ENCODE measurements at places on chromosomes 1 and 21.
A peak's percentile ranks its signal among the peaks of the same experiment; 100 is the strongest.

- DNase-seq = no peak
Measured at GRCh38 chr1:43009274-43009673, 50.6 kb upstream of the SLC2A1 start.

DNA sequence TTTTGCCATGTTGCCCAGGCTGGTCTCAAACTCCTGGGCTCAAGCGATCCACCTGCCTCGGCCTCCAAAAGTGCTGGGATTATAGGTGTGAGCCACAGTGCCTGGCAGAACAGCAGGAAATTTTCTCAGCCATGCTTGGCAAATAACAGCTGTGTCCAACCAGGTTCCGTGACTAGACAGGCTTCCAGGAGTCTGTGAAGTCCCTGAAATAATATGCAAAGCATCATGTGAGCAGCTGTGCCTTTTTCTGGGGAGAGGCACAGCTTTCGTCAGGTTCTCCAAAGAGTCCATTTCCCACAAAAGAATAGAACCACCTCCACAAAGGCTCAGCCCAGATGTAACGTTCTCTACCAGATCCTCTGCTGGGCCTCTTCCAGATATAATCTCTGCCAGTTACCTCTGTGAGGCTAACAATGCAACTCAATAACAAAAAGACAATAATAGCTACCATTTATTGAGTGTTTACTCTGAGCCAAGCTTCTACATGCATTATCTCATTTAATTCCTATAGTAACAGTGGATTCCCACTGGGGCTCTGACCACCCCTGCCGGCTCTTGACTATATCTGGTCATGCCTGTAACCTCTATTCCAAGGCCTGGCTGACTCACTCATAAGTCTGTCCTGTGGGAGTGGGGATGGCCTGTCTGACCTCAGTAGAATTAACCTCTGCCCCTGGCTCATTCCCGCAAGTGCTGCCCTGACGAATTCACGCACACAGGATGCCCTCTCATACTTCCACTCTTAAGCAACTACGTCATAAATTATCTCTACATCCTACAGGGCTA lies 4.0 kb upstream of the NKAIN1 start:
- no peak for DNase-seq

- no peak for DNase-seq
Measured at GRCh38 chr1:243799908-243800307, 50.1 kb downstream of the AKT3 start.

DNA sequence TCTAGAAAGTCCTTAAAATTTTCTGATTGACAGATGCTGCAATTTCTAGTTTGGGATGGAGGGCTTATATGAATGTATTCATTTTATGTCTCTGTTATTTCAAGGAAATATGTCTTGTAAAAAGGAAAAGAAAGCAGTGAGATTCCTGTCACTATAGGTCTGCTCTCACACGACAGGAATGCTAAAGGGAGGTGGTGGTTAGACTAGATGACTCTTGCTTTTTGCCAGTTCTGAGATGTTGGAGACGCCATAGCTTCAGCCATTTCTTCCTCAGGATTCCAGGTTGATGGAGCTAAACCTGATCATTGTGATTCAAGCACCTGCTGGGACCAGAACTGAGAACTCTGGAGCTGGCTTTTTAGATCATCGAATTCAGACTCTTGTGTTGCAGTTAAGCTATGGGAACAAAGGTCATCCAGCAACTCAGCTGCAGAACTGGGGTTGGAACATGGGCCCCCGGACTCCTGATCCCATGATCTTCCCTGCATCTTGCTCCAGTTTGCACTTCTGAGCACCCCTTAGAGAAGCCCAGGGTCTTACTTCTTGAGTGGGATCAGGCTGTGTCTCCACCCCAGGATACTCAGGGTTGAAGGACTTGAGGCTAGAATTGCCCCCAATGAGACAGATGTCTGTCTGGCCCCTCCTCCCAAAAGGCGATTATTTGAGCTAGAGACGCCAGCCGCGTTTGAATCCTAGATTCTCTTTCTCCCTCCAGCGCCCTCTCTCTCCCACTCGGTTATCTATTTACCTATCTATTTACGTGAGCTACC lies 46.7 kb upstream of the FOXO6 start:
- peak; percentile 41 for DNase-seq

- DNase-seq = no peak
Measured at GRCh38 chr1:79117376-79117775, 110.8 kb upstream of the ADGRL4 start.

- DNase-seq = no peak
Measured at GRCh38 chr1:162997499-162998285, 71.5 kb upstream of the RGS4 start.

DNA sequence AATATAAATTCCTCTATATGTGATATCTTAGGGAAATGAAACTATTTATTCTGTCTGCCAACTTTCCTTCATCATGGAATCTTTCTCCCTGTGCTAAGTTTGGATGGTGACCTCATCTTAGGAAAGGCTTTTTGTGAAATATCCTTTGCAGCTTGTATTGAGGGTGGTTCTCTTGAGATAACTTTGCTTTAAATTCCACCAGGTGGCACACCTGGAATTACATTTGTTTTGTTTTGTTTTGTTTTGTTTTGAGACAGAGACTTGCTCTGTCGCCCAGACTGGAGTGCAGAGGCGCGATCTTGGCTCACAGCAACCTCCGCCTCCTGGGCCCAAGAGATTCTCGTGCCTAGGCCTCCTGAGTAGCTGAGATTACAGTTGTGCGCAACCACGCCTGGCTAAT lies 7.6 kb upstream of the CD1A start:
- DNase-seq = no peak

DNA sequence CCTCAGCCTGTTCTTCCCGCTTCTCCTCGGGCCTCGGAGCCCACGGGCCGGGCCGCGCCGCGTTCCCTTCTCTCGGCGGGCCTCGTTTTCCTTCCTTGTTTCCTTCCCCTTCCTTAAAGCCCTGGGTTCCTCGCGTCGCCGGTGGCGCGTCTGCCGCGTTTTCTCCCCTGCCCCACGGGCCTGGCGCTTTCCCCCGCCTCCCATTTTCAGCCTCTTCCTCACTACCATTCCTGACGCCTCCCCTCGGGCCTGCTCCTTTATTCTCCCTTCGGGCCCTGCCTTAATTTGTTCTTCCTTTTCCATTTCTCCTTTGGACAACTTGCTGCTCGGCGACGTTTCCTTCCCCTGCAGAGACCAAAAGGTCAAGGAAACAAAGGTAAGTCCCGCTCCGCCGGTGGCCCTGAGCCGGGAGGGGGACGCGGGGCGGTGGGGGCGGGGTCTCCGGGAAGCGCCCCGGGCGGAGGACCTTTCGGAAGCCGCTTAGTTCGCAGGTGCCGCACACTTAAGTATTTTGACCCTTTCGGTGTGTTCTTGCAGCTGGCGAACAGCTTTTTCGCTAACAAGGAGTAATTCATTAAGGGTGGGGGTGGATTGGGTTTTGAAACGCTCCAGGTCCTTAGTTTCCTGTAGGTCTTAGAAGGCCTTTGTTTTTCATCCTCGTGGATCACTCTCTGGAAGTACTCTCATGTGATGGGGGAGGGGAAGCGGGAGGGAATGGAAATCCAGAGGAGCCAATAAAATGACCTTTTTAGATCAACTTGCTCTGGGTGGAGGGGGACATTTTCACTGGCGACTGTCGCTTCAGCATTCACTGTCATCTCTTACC lies 780 bp downstream of the YTHDF2 start:
- peak; percentile 82 for DNase-seq

GRCh38 chr1:41492341-41492848 lies 7.9 kb upstream of the EDN2 start:
- DNase-seq = peak; percentile 43

- DNase-seq = no peak
Measured at GRCh38 chr1:204650911-204651570, 34.5 kb downstream of the LRRN2 start.

GRCh38 chr1:175169286-175170018 lies 23.1 kb downstream of the KIAA0040 start:
- DNase-seq = no peak

DNA sequence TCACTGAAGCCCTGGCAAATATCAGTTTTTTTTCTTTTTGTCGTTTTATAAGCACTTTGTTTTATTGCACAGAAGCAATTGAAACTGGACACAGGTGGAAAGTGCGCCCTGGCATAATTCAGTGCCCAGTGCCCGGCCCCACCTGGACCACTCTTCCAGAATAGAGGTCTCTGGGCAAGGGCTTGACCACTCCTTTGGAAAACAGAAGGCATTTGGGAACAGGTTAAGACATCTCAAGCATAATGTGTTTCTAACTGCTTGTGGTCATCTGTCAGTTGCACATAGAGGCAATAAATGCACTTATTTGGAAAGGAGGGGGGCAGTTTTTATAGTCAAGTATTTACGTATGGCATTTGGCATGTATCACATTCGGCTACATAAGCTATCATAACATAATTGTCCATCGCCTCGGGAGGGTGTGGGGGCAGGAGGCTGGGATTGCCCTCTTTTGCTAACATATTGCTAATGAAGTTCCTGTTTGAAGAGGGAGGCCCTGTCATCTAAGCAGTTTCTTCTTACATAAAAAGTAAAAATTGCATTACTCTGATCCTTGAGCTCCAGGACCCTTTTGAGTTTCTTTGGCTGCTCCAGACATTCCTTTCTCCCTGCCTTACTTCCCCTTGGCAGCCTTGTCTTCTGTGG lies 14.7 kb upstream of the CD2 start:
- DNase-seq = no peak

DNA sequence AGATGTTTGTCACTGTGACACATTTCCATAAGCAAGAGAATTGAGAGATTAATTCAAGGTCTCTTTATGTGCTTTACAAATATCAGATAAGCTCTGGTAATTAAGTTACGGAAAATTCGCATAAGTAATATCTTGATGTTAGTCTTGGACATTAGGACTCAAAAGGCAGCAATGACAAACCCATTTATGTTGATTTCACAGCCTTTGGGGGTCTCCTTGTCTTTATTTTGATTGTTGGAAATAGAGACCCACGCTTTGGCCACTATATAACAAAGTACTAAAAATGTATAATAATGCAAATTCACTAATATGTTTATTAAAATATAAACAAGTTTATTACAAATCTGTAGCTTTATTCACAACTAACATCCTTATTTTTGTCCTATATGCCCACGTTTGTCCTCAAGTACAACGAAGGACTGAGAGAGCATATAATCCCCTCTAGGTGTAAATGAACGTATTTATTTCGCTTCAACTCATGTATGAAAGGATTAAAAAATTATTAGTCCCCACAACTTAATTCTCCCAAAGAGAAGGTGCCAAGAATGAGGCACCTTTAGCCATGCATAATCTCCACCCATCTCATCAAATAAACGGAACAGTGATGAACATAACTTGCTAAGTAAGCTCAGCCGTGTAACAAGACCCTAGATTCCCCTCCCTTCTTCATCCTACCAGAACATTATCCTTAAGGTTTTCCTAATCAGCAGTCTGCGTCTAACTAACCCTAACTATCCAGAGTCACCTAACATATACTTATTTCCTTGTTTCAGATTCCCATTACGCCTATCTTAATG lies 1.6 kb upstream of the LAMC1 start:
- no peak for DNase-seq

GRCh38 chr21:23522751-23523150 lies 2084.5 kb downstream of the MRPL39 start:
- DNase-seq = no peak

DNA sequence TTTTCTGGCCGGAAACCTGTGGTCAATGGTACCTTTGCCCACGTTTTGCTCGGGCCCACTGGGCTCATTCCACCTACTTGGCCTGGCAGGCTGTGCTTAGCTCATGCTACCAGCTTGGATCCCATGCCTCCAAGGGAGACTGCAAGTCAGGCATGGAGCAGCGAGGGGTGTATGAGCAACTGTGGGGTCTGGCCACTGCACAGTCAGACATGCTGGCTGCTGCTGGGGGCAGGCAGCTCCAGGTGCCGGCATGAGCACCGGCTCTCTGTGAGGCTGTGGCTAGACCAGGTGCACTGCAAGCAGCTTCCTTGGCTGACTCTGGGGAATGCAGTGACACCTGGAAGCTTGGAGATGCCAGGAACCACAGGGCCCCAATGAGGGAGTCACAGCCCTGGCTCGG lies 161.1 kb upstream of the DUSP10 start:
- DNase-seq = no peak

DNA sequence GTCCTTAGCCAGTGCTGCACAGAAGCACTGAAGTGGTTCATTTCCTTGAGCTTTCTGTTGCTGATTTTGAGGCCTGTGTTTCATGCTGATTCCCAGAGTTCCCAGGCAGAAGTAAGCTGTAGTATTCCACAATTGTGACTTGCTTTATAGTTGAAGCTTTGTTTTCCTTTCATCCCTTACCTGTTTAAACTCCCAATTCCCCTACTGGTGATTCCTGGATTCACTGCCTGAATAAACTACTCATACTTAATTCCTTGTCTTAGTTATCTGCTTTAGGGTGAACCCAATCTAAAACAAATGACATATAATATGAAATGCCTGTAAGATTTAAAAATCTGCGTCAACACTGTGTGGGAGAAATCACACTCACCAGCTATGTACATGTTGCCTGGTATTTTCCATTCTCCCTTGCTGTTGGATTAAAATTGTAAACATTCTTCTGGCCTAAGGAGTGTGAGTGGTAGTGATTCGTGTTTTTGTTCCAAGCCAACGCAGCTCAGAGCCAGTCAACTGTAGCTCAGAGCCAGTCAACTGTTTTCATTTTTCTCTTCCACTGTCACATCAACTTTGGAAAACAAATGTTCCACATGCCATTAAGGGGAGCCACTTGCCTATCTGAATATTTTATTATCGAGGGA lies 879.4 kb downstream of the MRPL39 start:
- DNase-seq = no peak

DNA sequence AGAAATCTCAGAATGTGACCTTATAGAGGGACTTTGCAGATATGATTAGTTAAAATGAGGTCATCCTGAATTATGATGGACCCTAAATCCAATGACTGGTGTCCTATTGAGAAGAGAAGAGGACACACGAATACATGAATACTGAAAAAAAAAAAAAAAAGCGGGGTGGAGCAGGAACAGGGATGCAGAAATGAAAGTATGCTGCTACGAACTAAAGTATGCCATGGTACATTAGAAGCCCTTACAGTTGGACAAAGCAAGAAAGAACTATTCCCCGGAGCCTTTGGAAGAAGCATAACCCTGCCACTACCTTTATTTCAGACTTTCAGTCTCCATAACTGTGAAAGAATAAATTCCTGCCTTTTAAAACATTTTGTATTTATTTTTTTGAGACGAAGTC lies 557.9 kb upstream of the NCAM2 start:
- no peak for DNase-seq

DNA sequence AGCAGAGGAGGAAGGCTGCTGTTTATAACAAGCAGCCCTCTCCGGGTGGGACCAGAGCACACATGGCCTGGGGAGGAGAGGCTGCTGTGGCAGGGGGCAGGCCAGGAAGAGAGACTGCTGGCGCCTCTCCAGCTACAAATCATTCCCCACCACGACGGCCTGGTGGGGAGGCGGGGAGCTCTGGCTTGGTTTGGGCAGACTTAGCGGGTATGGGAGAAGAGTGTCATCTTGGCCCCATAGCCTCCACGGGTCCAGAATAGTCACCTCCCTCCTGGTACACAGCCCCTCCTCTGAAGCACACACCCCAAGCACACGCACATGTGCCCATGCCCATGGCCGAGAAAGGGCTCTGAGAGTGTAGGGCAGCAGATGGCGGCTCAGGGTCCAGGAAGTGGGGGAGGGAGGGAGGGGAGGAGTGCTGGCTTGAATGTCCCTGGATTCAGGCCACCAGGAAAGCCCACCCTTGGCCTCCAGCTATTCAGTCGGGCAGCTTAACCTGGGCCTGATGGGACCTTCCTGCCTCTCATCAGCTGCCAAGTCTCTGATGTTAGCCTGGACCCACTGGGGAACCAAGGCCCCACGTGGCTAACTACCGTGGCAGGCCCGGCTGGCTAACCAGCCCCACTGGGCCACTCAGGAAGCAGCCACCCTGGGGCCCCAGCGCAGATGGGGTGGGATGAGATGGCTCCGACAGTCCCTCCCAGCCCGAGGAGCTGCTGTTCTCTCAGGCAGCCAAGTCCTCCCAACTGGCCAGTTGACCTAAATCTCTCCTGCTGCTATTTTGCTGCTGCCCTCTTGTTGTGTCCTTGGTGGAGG lies 10.9 kb downstream of the LRP8 start:
- no peak for DNase-seq
